ENCODE measurements at places on chromosomes 11 and 22.

DNA sequence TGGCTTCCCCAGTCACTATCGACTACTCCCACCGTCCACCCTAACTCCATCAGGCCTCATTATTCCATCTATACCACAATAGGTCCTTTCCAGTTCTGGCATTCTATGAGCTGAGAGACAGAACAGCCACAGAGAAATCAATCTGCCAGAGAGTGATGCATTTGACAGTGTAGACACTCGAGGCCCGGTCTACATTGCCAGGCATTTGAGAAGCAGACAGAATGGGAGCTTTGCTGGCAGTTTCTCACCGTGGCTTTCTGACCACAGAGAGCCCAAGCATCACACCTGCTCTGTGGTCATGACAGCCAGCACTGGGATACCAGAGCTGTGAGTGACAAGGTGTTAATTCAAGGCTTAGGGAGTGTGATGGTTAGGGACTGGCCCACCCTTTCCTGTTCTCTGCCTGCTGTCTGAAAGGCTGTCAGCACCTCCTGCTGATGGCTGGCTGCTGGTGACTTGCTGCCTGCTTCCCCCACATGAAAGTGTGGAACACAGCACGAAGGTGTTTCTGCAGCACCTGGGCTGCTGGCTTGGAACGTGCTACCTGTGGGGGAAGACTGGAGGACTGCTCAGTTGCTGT is 137.8 kb downstream of the KIRREL3 start:
- peak; percentile 58 for DNase-seq

- DNase-seq, result peak; percentile 39
Observed at GRCh38 chr22:46150655-46151477, 540 bp downstream of the PPARA start.

- peak; percentile 27 for DNase-seq
Observed at GRCh38 chr11:19676475-19677380, 35.9 kb upstream of the NAV2 start.

DNA sequence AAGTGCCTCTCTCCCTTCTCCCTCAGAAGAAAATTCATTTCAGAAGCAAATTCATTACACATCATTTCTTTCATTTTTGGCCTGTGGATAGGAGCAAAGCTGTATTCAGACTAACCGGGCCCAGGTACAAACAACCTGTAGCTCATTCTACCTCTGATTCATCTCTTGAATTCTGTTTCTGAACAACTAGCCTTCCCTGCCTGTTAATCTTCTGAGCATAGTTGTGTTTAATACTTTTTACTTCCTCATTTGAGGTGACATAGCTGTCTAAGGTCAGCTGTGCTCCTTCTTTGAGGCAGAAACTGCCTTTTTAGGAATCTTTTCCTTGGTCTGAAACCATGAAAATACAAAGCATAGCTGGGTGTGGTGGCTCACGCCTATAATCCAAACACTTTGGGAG is 12.6 kb upstream of the IL18BP start:
- DNase-seq, result no peak

GRCh38 chr11:43555816-43556611 is 124.5 kb upstream of the HSD17B12 start:
- DNase-seq, result peak; percentile 27

DNA sequence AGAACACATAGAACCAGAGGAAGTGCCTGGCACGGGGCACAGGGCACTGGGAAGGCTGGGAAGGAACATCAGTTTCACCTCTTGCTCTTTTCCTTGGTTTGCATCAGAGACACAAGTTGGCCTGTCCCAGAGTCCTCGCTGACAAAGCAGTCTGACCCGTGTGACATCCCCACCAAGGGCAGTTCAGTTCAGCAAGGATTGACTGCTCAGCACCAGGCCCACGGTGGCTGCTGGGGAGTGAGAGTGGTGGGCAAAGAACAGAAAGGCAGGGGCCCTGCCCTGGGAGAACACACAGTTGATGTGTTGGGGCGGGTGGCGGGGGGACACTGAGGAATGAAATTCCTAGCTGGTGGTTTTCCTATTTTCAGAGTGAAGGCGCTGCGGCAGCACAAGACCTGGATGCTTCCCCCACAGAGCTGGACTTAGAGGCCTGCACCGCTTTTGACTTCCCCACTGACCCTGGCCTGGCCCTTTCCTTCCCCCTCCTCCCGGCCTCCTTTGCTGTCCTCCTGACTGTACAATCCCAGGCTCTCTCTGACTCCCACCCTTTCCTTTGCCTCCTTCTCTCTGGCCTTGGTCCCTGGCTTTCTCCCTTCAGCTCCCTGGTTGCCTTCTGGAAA is 2.2 kb upstream of the TMPRSS13 start:
- no peak for DNase-seq

GRCh38 chr11:8363921-8364320 is 100.2 kb upstream of the LMO1 start:
- no peak for DNase-seq

DNA sequence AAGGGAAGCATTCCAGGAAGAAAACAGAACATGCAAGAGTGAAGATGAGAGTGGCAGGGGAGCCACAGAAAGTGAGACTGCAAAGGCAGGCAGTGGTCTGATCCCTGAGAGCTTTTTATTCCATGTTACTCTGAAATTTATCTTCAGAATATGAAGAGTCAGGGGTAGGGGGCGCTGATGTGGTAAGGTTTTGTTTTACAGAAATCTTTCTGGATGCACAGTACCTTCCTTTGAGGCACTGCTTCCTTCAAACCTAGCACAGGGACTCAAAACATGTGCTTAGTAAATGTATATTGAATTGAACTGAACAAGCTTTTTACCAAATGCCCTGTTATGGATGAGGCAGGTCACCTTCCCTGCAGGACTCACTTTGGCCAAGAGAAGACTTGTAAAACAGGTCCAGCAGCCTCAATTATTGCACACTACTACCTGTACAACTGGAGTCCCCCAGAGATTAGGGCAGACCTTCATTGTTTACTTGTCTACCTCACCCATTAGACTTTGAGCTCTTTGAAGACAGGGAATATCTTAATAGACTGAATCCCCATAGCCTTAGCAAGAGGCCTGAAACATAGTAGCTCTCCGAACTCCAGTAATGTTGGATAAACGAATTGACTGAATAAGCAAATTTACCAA is 2.2 kb downstream of the PAK1 start:
- DNase-seq, result peak; percentile 63

DNA sequence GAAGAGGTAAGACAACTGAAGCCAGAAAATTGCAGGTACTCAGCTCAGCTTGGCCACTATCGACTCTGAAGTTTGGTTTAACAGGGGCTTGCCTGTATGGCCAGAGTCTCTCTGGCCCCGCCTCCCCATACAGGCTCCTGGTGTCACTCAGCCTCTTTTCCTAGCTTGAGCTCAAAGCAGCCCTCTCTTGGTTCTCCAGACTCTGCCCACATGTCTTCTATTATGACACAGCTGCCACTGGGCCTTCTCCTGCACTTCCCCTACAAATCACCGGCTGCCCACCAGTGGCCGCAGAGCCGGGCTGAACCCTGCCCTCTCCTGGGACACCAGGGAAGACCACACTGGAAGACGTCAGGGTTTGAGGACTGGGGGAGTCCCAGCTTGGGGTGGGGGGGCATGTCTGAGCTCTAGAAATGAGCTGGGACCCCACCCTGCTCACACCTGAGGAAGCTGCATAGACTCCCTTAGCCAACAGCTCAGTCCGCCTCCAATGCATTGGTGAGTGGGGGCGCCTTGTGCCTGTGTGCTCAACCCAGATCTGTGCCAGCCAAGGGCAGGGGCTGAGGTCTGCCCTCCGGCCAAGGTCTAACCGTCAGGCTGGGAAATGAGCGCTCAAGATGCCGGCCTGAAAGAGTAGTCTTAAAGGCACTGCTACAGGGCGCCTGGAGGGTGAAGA is 94.4 kb upstream of the LMO1 start:
- DNase-seq, result peak; percentile 40

DNA sequence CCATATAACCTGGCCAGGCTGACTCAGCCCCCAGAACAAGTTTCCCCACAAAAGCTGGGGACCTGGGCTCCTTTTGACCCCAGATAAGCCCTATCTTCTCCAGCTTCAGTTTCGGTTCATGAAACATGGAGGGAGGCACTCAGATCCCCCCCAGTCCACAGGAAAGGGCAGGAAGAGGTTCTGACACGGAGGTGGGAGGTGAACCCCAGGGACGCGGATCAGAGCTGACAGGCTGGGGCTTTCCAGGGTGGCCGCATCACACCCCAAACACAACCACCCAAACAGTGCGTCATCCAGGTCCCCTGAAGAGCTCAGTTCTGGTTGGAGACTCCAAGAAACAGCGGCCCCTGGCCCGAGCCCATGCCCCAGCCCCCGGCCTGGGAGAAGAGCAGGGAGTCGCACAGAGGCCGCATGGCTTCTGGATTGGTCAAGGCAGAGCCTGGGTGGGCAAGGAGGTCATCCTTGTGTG is 44.3 kb upstream of the A4GALT start:
- DNase-seq, result no peak

GRCh38 chr11:68362801-68363379 is 50.5 kb downstream of the LRP5 start:
- DNase-seq, result no peak

DNA sequence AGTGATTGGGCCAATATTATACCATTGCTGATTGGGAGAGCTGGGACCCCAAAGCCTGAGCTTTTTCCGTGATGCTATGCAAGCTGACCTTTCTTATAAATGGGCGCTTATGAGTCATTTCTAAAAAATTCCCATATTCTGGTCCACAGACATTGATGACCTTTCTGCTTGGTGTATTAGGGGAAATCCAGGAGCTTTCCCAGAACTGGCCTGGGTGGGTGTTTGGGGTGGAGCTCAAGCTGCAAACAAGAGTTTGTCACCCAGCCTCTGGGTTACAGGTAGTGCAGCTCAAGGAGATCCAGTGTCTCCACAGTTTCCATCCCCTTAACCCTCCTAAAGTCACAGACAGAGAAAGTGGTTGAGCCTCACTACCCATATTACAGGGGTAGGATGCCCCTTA is 67.7 kb downstream of the CCDC81 start:
- DNase-seq, result no peak

- no peak for DNase-seq
Observed at GRCh38 chr11:118532852-118533768, 2.1 kb downstream of the TMEM25 start.

GRCh38 chr22:43152357-43153071 is 1.2 kb downstream of the TSPO start:
- DNase-seq, result no peak

- DNase-seq, result peak; percentile 15
Observed at GRCh38 chr11:87295237-87295636, 257.5 kb downstream of the TMEM135 start.

GRCh38 chr11:96288915-96289314 is 54.1 kb downstream of the MAML2 start:
- DNase-seq, result no peak

DNA sequence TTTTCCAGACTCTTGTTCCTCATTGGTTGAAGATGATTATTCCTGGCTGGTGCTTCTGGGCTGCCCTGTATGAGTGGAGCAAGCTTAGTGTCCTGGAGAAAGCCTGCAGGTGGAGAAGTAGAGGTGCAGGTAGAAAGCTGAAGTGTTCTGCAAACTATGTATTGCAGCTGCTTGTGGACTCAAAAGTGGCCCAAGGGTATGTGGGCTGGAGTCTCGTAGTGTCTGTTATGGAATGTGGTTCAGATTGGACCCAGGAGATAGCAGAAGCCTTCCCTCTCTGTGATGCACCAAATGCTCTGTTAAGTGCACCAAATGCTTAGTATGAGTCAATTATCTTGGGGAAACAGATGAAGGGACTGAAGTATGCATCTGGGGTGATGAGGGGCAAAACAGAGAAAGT is 122.8 kb upstream of the CCDC90B start:
- no peak for DNase-seq

DNA sequence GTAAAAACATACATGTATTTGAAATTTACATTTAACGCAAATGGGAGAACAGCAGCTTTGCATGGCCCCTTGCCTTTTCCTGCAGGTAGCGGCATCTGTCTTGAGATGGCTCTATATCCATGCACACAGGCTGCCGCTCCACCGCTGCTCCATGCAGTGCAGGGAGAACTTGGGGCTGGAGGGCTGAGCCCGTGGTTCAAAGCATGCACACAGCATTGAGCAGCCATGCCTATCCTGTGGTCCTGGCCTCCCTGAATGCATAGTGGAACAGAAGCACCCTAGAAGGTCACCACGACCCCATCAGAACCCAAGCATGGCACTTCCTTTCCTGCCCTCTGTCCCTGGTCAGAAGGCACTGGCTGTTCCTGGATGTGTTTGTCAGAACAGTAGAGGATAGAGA is 35.0 kb upstream of the TP53I11 start:
- DNase-seq, result no peak

- no peak for DNase-seq
Observed at GRCh38 chr11:10524471-10524870, 16.5 kb downstream of the RNF141 start.

- DNase-seq, result no peak
Observed at GRCh38 chr11:59180168-59180776, 8.3 kb downstream of the DTX4 start.

- DNase-seq, result no peak
Observed at GRCh38 chr11:28963187-28963586, 855.0 kb downstream of the METTL15 start.

DNA sequence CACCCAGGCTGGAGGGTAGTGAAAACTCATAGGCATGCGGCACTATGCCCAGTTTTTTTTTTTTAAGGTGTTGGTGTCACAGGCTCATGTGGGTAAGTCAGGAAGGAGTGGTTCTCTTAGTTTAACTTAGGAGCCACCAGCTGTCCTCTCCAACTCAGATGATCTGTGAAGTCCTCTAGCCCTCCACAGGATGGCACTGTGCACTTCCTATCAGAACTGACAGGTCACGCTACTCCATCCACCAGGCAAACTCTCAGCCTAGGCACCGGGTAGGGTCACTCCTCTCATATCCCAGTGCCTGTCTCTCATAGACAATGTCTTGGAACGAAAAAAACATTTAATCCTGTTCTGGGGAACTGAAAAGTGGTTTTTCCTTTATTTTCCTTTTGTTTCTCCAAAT is 16.5 kb downstream of the NAP1L4 start:
- DNase-seq, result peak; percentile 53

GRCh38 chr11:120667281-120667680 is 155.7 kb downstream of the GRIK4 start:
- no peak for DNase-seq

DNA sequence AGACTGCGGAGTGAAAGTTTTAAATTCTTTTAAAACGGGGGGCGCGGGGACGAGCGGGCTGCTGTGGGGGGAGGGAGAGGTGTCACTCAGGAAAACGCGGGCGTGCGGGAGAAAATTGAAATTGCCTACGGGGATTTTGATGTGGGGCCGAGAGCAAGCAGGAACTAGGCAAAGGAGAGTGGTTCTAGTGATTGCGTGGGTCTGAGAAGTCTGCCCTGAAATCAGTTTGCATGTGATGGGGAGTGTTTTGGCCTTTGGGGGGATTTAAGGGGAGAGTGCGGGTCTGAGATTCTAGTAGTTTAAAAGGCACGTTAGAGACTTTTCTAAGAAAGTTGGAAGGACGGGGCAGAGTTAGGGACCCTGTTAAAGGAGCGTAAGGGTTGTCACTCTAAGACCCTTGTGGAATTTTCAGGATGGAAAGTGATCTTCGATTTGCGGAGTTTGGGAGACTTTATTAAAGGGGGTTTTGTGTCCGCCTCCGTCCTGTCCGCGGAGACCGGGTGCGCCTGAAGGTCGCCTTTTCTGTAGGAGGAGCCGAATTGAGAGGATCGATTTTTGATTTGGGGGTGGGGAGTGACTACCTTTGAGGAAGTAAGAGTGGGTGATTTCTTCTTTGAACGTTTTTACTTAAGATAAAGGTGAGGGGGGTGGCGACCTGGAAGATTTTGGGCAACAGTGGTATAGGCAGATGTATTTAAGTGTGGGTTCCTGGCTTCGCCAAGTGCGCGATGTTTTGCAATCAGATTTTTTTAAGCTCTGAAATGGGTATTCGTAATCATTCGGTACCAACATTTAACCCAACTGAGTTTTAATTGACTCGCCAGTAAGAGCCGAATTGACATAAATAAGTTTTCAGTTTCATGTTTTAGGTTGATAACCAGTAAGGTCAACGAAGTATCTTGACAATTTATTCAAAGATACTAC is 1.1 kb downstream of the EED start:
- DNase-seq, result peak; percentile 63

- DNase-seq, result no peak
Observed at GRCh38 chr11:1411301-1411700, 21.6 kb downstream of the BRSK2 start.
